ENCODE measurements at places on chromosomes 1 and 21. TPM values are rescaled to one million over a fixed set of nuclear protein-coding genes. Genes with fewer than 3 reads are reported as not detected.
A peak's percentile ranks its signal among the peaks of the same experiment; 100 is the strongest.

Gene ADCY10
- total RNA-seq = 0.21 TPM

Gene GABPA
- total RNA-seq = 49.5 TPM

Gene ADARB1
- 45.2 TPM for total RNA-seq

Gene LSS
- total RNA-seq = 36.5 TPM

Gene TTC24
- 0.82 TPM for total RNA-seq

Gene ADORA1
- total RNA-seq = 1.8 TPM

Gene C1orf87
- total RNA-seq = 0.51 TPM

Gene FCGR3B
- total RNA-seq = 1.4 TPM

Gene SLC2A5
- total RNA-seq = 15.9 TPM

- no peak for DNase-seq
These were observed 1.6 kb upstream of the IRF6 start for GRCh38 chr1:209807509-209807908.

DNA sequence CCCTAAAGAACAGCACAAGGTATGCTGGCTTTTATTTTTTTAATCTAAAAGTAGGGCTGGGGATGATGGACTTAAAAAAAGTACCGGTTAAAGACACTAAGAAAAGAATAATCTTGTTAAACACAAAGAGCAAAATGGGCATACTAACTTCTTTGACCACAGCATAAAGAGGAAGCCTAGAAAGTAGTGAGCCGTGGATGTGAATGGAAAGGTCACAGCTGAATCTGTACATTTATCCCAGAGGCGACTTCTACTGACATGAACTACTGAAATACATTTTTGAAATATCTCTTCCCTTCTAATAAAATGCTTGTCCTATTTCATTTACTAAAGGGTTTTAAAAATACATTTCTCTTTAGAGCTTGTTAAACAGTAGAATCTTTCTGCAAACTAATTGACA, 140.7 kb downstream of the SLC45A1 start:
- no peak for DNase-seq

GRCh38 chr1:39184354-39184818, 20.1 kb upstream of the MACF1 start:
- DNase-seq = no peak

- peak; percentile 81 for DNase-seq
These were observed 953 bp upstream of the BRWD1 start for GRCh38 chr21:39314143-39315027.

DNA sequence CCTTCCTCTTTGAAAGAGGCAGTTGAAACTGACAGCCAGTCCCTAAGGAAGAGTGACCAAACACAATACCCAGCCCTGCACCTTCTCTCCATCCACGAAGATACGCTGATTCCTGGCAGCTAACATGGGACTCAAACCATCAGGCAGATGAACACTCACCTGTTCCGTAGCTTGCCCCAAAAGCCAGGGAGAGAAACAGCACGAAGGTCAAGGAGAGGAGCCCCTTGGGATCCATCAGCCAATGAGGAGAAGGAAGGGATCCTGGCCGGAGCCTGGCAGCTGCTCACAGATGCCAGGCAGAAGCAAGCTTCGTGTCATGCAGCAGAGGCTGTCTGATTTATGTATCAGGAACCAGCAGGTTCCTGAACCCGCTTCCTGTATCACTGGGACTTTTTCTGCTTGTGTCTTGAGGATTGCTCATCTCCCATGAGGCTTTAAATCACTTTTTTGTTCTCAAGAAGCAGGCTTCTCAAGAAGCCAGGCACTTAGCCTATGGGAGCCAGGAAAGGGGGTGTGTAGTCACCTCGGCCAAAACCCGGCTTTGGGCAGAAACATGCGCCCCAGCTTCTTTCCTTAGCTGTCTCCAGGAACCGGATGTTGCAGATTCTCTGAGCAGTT, at the start of gene SLAMF1:
TSS of gene SLAMF1 (minus strand) at position 334 of the 618 bp plus-strand sequence. CDS start at position 235, 99 bp downstream.
- no peak for DNase-seq

DNA sequence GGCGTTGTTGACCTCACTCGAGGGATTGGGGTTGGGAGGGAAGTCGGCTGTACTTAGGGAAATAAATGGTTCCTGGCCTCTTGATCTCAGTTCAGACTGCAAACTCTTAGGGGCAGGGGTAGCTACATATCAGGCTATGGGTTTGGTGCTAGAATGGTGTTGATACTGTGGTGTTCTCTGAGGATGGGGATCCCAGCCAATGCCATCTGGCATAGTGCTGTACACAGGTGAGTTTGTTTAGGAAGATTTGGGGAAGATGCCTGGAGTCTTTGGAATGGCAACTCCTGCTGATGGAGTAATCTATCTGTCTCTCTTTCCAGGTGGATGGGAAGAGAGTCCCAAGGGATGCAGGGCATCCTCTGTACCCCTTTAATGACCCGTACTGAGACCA, 14.3 kb upstream of the NASP start:
- no peak for DNase-seq

DNA sequence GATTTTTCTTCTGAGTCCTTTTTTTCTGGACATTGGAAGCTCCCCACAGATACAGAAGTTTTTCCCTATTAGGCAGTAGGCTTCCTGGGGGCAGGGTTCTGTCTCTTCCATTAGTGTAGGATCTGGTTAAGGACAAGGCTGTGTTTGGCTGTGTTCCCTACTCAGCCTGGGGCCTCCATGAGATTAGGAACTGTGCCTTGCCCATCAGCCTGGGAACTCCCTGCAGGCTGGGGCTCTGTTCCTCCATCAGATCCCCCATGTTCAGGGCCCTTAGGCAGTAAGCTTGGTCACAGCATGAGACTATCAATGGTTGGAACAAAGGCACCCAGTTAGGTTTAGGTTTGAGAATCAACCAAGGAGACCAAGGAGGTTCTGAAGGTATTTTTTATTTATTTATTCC, 22.7 kb downstream of the NAV1 start:
- no peak for DNase-seq

GRCh38 chr21:18041012-18041411, 203.6 kb upstream of the CHODL start:
- DNase-seq = peak; percentile 54

DNA sequence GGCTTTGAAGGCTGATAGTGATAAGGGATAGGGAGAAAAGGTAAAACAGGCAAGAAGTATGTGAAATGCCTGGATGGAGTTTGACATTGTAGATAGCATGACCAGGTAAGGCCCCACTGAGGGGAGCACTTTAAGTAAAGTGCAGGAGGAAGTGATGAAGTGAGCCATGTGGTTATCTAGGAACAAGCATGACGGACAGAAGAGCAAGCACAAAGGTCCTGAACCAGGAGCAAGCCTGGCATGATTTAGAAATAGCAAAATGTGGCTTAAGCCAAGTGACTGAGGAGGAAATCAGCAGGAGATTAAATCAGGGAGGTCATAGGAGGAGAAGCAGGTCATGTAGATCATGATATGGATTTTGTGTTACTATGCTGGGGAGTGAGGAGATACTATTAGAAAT, 129.2 kb downstream of the GLUL start:
- DNase-seq = no peak

DNA sequence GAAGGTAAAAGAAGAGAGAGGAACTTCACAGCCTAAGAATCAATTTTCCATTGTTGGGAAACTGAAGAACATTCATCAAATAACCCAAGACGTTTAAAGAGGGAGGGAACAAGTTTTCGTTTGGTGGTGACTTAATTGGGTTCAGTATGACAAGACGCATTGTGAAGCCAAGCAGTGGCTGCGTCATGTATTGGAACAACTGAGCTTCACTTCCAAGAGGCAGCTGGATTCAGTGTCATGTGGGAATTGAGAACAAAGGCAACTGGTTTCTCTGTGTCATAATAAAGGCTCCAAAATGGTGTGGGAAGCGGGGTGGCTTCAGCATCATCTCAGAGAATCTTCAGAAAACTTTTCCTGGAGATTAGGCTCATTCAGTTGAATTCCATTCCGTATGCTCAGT, 29.8 kb upstream of the RC3H1 start:
- DNase-seq = peak; percentile 56

DNA sequence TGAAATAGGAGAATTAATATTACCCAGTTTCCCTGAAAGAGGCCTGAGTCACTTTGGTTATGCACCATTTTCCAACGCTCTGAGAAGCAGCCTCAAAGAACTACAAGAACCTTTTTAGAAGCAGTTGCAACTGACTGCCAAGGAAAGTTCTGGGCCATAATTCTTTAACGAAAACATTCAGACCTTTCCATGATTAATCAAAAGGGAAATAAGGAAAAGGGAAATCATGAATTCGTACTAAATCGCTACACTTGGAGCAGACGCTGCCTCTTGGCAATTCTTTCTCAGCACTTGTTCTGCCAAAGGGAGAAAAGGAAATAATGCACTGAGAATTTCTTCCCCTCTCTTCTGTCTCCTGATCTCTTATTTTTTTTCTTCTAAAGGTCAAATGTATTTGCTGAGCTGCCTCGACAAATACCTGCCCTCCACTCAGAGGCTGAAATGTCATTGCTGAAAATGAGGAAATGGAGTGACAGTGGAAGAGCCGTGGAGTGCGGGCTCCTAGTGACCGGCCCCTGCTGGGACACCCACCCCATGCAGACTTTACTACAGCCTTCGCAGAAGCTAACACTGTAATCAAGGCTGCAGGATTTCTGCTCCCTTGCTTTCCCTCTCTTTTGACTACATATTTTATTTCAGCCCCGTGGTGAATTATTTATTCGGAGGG, 67.9 kb upstream of the GALNT2 start:
- DNase-seq = peak; percentile 81

- no peak for DNase-seq
These were observed 274.4 kb downstream of the PTBP2 start for GRCh38 chr1:96996001-96996400.

DNA sequence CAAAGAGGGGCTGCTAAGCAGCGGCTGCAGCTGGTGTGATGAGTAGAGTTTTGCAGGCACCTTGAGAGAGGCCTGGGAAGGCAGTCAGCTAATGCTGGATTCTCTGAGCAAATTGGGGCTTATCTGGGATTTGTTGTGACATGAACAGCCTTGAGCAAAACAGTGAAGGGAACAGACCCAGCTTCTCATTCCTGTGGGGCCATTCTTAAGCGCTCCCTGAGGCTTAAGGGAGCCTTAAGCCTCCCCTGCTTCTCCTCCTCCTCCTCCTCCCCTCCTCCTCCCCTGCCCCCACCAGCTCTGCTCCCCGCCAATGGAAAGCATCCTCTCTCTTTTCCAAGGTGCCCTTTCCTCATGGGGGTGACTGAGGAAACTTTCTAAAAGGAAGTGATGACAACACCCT, 21.3 kb downstream of the HMGCS2 start:
- DNase-seq = peak; percentile 54

DNA sequence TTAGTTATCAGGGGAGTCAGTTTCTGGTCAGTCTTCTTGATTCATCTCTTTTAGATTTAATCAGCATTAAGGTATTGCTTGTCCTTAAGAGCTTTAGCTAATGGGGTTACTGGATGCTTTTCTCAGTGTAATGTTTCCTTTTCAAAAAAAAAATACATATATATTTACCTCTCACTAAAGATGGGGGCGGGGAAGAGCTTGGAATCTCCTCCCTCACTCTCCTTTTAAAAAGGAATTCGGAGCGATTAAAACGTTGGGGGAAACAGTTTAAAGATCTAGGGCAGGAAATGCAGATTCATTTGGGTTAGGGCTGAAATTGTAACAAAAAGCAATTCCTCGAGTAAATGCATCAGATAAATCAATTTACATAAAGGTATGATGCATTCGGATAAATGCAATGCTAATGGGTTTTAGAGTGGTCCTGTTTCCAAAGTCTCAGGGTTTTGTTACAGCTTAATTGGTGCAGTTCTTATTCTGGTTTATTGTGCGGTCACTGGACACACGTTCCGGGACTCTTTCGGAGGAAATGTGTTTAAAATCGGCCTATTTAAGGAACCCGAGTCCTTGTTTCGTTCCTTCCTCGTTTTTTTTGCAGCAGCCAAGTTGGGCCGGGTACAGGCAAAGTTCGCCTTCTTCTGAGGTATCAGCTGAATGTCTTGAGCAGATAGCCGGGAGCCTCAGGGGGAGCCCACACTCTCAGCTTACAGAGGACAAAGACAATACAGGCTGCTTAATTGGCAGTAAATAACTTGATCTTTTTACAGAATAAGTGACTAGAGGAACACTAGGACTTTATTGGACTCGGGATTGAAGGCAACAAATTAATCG, 1.6 kb downstream of the LMO4 start:
- DNase-seq = peak; percentile 63

- no peak for DNase-seq
These were observed 22.2 kb downstream of the LRP8 start for GRCh38 chr1:53305650-53306049.

- peak; percentile 47 for DNase-seq
These were observed 10.0 kb downstream of the NCF2 start for GRCh38 chr1:183580281-183580682.

DNA sequence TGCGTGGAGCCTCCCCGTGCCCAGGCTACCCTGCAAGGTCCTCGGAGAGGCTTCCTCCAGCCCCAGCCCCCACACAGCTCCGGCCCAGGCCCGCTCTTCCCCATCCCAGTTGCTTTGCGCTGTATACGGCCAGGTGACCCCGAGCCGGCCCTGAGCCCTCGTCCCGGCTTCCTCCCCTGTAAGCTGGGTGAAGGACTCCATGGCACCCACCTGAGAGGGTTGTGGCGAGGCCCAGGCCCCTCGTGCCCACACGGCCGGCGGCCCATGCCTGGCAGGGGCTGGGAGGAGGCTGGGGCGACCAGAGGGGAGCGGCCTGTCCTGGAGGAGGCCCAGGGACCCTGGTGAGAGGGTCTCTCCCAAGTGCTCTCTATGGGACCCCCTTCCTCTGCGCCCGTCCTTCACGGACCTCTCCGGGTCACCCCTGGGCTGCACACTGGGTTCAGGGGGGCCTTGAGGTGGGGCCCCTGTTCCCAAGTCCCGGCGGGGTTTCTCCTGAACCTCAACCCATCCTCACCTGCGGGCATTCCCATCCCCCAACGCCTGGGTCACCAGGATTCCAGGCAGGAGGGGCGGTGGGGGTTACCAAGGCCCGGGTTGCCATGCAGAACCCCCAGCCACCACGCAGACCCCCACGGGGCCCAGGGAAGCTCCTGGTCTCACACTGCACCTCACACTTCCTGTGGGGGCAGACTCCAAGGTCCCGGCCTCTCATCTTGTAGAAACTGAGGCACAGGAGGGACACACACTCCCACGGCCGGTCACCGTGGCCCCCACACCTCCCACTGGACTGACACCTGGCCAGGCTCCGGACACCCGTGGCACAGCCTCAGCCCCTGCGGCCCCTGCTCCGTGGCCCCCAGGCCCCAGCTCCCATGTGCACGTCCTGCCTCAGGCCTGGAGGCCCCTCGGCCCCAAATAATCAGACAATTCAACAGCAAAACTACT, 25.2 kb downstream of the COL6A1 start:
- no peak for DNase-seq

- no peak for DNase-seq
These were observed 360.1 kb downstream of the BARHL2 start for GRCh38 chr1:90356991-90357390.

- no peak for DNase-seq
These were observed 15.8 kb upstream of the ZC3H12A start for GRCh38 chr1:37458551-37458950.

DNA sequence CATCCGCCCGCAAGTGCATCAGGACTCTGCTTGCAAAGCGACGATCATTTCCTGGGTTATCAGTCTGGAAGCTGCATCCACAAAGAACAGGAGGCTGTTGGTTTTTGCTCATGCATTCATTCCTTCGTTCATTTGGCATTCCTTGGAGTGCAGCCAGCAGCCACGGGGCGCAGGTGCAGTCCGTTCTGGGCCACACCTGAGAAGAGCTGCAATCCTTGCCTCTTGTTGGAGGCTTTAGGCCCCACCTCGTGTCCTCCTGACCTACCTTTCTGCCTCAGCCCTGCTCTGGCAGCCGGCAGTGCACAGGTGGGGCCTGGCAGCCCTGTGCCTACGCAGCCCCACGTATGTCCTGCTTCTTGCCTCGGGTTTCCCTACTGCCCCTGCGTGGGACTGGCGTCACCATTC, 19.6 kb upstream of the C2CD2 start:
- DNase-seq = no peak

Measured in tongue (tissue), 3 donors.